ENCODE measurements at places on chromosomes 5 and 9. TPM values are rescaled to one million over a fixed set of nuclear protein-coding genes. Genes with fewer than 3 reads are reported as not detected.

DNA sequence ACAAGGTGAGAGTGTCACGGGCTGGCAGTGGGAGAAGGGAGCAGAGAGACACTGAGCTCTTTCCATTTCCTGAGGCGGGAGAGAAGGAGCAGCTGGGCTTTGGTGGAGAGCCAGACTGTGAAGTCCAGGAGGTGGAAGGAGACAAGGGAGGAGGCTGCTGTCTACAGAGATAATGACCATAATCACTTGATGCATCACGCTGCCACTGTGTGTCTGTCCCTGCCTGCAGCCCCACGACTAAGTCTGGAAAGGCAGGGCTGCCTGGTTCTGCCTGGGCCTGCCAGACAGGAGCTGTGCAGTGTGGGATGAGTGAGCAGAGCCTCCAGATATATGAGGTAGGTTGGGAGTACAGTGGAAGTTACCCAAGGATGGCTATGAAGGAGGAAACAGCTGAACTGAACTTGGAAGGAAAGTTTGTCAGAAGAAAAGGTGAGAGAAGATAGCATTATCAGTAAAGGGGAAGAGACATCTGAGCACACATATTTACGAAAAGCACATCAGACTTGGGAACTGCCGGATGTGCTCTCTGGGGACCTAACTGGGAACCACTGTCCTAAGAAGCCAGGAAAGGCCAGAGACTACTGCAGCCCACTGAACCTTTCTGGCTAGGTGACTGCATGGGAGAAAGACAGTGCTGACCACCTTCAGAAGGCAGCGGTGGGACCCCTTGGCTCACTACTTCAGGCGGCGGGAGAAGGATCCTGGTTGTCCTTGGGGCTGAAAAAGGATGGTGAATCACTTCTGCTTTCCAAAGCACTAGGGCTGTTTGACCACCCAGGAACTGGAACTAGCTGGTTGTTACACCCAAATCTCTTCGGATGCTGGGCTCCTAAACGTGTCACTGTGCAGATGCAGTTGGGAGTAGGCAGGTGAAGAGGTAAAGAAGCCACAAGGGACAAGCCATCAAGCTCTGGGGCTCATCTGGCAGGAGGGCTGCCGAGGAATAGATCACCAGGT is 12.8 kb upstream of the DDX41 start:
- H3K4me3 ChIP-seq, result no peak overlapping the region
- no peak overlapping the region for H3K27ac ChIP-seq
- peaks cover 18% of the 10 kb centered on the region for H3K4me1 ChIP-seq

DNA sequence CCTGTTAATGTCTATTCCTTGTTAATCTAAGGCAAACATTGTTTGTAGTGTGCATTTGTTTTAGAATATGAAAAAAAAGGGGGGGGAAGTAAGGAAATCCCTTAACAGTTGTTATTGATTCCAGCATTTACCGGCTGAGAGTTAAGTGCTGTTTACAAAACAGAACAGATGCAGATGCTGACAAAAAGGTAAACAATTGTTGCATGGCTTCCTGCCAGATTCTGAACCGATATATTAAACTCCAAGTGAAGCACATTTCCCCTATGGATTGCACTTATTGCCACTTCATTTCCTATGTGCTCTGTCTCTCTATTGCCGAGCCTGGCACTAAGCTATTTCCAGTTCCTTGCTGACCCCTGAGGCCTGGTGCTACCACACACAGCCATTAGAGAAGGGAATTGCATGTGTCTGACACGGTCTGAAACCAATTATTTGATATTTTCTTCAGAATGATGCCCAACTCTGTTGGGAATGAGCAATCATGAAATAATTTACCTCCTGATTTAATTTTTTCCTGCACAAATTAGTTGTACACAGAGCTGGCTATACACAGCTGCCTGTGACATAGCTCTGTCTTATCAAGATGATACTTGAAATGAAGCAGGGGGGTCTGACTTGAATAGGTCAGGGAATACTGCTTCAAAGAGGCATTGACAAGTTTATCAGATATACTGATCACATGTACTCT is 109.8 kb downstream of the KIAA0825 start:
- no peaks in the 10 kb centered on the region for H3K4me1 ChIP-seq
- no peaks in the 10 kb centered on the region for H3K27me3 ChIP-seq
- H3K27ac ChIP-seq, result no peak overlapping the region
- H3K36me3 ChIP-seq, result no peaks in the 10 kb centered on the region

- no peaks in the 10 kb centered on the region for H3K36me3 ChIP-seq
- H3K4me1 ChIP-seq, result no peaks in the 10 kb centered on the region
- no peak overlapping the region for H3K4me3 ChIP-seq
Measured at GRCh38 chr9:79447762-79448161, 124.0 kb upstream of the TLE4 start.

DNA sequence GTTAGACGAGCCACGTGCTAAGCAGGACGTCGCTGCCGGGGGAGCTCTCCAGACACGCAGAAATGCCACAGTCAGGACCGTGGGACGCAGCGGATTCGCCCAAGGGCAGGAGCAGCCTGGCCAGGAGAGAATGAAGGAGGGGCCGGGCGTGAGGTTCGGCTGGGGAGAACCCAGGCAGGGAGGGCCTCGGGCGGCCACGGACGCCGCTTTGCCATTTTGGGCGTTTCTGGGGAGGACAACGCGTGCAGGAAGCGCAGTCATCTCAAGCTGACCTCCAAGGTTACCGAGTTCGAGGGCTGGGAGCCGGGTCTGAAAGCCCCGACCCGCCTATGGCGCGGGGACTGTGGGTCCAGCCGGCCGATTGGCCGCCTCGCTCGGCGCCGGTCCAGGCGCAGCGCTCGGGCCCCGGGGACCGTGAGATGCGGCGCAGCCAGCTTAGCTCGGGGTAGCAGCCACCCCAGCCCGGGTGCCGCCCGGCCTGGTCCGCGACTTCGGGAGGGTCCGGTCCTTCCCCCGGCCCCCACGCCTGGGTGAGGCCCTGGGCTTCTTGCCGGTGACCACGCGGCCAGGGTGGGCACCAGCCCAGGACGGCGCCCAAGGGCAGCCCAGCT is 760 bp upstream of the MAN1B1 start:
- peak overlapping the region; percentile 96 for H3K27ac ChIP-seq
- no peak for DNase-seq
- H3K4me1 ChIP-seq, result peaks cover 18% of the 10 kb centered on the region
- H3K27me3 ChIP-seq, result no peaks in the 10 kb centered on the region
- peak overlapping the region; percentile 85 for H3K4me3 ChIP-seq
- no peaks in the 10 kb centered on the region for H3K36me3 ChIP-seq

The ACTBL2 gene
- not detected for total RNA-seq

GRCh38 chr5:5497152-5497788 is 74.8 kb downstream of the ICE1 start:
- peaks cover 4% of the 10 kb centered on the region for H3K4me1 ChIP-seq
- no peak overlapping the region for H3K27ac ChIP-seq
- peak; percentile 42 for DNase-seq

DNA sequence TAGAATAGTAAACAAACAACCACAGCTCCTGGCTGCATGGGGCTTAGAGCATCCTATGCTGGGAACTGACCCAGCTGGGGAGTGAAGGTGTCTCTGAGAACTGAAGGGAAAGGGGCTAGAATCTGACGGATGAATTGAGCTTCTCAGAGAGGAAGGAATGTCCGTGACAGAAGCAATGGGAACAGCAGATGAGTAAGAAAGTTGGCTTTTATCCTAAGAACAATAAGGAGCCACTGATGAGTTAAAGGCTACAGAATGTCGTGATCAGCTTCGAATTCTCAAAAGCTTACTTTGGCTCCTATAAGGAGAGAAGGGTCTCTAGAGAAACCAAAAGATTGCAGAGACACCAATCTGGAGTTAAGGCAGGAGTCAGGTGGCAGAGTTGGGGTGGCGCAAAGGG is 52.6 kb downstream of the EBF1 start:
- H3K27me3 ChIP-seq, result no peaks in the 10 kb centered on the region
- DNase-seq, result no peak
- H3K27ac ChIP-seq, result no peak overlapping the region
- no peaks in the 10 kb centered on the region for H3K36me3 ChIP-seq

The KIF4B gene
- total RNA-seq, result not detected

DNA sequence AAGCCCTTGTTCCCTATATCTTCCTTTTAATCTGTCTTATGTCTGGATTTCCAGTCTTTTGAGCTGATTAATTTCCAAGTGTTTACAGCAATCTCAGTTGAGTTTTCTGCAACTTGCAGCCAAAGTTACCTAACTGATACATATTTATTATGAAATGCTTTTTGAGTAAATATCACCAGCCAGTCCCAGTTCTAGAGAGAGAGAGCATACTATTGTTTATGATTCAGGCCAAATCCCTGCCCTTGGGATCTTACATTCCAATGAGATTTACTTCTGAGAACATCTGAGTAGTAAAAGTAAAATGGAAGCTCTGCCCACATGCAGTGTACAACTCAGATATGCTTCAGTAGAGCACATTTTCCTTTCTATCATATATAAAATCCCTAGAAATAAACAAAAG is 661.7 kb downstream of the KCTD16 start:
- H3K36me3 ChIP-seq, result no peaks in the 10 kb centered on the region
- no peaks in the 10 kb centered on the region for H3K4me1 ChIP-seq
- no peak for DNase-seq
- H3K4me3 ChIP-seq, result no peak overlapping the region

- peak overlapping the region; percentile 63 for H3K27ac ChIP-seq
- H3K27me3 ChIP-seq, result no peaks in the 10 kb centered on the region
- DNase-seq, result peak; percentile 88
Measured at GRCh38 chr9:89661956-89662717, 57.3 kb downstream of the GADD45G start.

- H3K4me3 ChIP-seq, result no peak overlapping the region
- no peak for DNase-seq
- no peaks in the 10 kb centered on the region for H3K27me3 ChIP-seq
- H3K36me3 ChIP-seq, result no peaks in the 10 kb centered on the region
- no peaks in the 10 kb centered on the region for H3K4me1 ChIP-seq
Measured at GRCh38 chr5:87151547-87151946, 116.1 kb upstream of the RASA1 start.

The INVS gene
- total RNA-seq, result 13.9 TPM

Data from gastrocnemius medialis (tissue), 4 donors.